ENCODE measurements at places on chromosomes 11 and 22.

DNA sequence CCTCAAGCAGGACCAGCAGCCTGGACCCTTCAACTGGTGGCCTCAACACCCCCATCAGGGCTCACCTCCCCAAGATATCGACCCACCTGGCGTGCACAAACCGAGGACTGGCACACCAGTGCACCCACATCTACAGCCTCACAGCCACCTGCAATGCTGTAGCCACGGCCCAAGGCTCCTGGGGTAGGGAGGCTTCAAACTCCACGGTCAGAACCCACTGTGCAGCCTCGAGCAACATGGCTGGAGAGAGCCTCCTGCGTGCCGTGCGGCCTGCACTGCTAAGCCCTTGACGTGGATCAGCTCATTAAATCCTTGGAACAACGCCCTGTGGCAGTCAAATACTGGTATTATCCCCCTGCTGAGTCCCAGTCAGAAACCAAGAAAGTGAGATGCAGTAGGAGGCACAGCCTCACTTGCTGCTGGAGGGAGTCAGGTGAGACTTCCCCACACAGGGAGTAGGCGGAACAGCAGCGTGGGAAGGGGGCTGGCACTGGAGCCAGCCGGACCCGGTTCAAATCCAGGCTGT is 4.6 kb downstream of the CARD10 start:
- DNase-seq = no peak

- DNase-seq = no peak
These were observed 1.1 kb downstream of the CABP7 start for GRCh38 chr22:29720811-29721323.

- DNase-seq = peak; percentile 67
These were observed 57.1 kb downstream of the PARVB start for GRCh38 chr22:44080936-44081861.

DNA sequence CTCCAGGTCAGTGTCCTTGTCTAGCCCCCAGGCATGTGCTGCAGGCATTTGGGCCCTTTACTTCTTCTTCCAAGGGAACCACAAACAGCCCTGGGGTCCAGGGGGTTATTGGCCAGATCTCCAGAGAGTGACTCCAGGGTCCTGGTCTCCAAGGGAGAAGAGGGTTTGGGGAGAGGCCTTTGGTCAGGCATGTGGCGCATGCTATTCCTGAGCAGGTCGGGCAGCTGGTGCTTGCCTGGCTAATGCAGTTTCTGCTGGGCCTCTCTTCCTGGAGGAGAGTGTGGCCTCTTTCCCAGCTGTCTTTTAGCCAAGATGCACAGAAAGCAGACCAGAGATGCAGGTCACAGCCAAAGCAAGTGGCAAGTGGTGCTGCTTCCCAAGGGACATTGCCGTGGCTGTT is 3.8 kb upstream of the RFPL2 start:
- no peak for DNase-seq

DNA sequence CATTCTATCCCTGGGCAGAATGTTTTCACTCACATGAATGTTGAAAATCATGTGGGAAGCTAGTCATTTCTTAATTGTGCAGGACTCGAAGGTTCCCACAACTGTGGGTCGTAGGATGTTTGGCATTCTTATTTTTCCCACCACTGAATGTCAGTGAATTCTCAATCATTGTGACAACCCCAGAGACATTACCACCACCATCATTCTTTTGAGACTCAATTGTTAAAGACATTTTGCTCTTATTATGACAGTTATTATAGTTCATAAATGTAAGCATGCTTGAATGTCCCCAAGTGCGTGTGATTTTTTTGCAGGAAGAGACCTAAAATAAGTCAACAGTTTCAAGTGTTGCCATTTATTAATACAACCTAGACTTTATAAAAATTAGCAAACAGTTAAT is 19.0 kb downstream of the PACS1 start:
- DNase-seq = no peak

DNA sequence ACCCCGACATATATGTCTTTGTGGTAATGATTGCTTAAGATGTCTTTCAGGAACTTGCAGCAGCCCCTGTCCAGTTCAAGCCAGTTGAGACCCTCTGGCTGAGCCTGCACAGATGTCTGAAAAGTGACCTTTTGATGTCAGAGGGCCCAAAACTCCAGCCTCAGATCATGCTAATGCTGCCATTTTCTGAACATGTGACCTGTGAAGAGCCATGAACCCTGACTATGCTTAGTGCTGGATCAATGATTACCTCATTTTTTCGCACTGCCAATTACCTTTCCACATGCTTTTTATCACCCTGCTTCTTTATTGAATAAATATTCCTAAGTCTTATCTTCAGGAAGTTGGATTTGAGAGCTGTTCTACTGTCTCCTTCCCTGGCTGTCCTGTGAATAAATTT is 6.9 kb upstream of the CYP2R1 start:
- DNase-seq = no peak

DNA sequence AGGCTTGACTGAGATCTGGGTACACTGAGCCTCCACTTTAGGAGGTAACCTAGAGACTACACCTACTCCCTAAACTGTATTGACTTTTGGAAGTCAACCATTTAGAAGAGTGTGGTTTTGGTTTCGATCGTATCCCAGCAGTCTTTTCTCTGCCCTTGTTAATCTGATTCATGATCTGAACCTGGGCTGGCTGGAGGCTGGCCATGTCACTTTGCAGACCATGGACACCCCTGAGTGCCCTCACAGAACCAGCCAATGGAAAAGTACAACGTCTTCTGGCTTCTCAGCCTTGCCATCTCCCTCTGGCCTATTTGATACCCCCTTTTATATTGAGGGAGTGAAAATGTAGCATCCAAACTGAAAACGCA is 10.8 kb downstream of the EHF start:
- no peak for DNase-seq

- DNase-seq = no peak
These were observed 526.1 kb downstream of the MIAT start for GRCh38 chr22:27183474-27183873.

GRCh38 chr11:96472085-96472484 is 82.3 kb downstream of the JRKL start:
- DNase-seq = no peak

DNA sequence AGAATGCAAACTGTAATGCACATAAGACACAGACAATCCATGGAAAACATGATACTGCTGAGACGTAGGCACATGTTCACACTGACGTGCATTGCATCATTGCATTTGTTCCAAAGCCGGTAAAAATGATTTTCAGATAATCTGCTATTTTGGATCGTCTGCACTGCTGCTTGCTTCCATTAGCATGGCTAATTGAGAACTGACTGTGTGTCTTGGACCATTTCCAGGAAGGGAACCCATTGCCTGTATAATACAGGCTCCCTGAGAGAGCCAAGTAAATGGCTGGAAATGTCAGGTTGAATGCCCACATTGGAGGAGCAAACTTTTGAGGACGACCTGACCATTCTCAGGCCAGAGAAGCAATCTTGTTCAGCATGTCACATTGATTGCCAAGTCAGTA is 304.8 kb downstream of the ST3GAL4 start:
- no peak for DNase-seq

- DNase-seq = no peak
These were observed 2.1 kb upstream of the PRR33 start for GRCh38 chr11:1893581-1894359.
